ENCODE measurements at places on chromosomes 13 and 19.
A peak's percentile ranks its signal among the peaks of the same experiment; 100 is the strongest.

- no peak for DNase-seq
Observed at GRCh38 chr13:28473044-28473443, 21.9 kb downstream of the FLT1 start.

- no peak for DNase-seq
Observed at GRCh38 chr19:43956827-43957226, 5.8 kb downstream of the ZNF221 start.

GRCh38 chr19:33795370-33796163 is 1.1 kb upstream of the KCTD15 start:
- DNase-seq = peak; percentile 69

GRCh38 chr13:88649855-88650254 is 978.7 kb downstream of the SLITRK5 start:
- DNase-seq = no peak

GRCh38 chr19:3366753-3367627 is 607 bp downstream of the NFIC start:
- DNase-seq = no peak

- no peak for DNase-seq
Observed at GRCh38 chr13:69524459-69525150, 583.0 kb upstream of the ATXN8OS start.

DNA sequence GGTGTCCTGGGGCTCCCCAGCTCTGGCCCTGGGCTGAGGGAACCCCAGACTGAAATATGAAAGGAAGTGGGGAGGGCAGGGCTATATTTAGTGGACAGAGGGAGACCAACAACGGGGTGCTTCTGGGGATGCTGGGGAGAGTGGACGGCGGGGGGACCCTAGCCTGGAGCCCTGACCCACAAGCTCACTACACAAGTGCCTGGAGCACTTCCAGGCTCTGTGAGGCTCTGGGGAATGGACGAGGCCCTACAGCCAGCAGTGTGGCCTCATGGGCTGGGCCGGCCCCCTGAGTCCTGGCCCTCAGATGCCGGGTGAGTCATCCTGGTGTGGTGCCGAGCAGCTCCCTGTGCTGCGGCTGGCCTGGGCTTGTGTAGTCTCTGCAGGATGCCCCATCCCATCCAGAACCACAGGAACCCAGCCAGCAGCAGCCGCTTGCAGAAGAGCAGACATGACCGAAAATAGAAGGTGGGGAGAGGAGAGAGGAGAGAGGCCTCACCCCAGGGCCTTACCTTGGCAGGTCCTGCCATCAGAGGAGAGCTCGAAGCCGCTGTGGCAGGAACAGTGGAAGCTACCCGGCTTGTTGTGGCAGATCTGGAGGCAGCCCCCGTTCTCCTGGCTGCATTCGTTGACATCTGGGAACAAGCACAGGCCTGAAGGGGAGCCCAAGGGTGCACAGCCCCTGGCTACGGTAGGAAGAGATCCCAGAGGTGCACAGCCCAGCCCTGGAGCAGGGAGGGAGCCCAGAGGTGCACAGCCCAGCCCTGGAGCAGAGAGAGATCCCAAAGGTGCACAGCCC is 26.1 kb downstream of the GAS6 start:
- peak; percentile 88 for DNase-seq

DNA sequence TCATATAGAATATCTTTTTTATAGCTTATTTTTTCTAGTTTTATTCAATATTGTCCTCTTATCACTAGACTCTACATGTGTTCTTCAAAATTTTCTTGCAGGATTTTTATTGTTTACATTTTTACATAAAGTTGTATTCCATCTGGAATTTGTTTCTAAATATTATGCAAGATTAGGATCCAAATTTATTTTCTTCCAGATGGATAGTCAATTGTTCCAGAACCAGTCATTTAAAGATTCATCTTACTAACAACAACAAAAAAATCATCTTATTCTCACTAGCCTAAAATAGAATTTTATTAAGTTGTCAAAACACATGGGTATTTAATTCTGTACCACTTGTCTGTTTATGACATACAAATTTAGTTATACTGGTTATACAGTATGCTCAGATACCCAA is 390.4 kb upstream of the GPC6 start:
- no peak for DNase-seq

DNA sequence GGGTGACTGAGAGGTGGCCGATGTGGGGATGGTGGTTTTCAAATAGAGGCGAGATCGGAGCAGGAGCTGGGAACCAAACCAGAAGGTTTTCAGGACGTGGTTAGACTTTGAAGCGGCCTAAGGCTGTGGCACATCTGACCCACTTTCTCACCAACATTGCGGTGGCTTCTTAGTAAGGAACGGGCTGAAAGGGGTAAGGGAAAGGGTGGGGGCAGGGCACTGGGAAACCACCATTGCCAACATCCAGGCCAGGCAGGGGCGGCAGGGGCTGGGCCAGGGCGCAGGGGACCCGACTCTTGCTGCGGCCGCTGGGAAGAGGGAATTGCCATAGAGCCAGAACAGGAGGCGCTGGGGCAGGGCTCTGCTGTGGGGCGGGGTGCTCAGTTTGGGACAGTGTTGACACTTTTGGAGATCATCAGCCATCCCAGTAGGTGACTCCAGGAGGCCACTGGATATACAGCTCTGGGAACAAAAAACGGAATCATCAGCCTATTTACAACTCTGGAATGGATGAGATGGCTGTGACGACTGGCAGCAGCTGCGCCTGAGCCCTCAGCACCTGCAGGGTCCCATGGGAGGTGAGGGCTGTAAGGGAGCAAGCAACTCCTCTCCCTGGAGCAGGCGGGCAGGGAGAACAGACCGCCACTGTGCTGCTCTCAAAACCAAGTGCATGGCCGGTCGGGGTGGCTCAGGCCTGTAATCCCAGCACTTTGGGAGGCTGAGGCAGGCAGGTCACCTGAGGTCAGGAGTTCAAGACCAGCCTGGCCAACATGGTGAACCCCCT is 52.2 kb downstream of the IRS2 start:
- DNase-seq = no peak

All from smooth muscle cell of the brain vasculature (primary cell).